ENCODE measurements at places on chromosomes 6 and 20.

- DNase-seq = no peak
Measured at GRCh38 chr20:32971703-32972161, 32.5 kb downstream of the SUN5 start.

DNA sequence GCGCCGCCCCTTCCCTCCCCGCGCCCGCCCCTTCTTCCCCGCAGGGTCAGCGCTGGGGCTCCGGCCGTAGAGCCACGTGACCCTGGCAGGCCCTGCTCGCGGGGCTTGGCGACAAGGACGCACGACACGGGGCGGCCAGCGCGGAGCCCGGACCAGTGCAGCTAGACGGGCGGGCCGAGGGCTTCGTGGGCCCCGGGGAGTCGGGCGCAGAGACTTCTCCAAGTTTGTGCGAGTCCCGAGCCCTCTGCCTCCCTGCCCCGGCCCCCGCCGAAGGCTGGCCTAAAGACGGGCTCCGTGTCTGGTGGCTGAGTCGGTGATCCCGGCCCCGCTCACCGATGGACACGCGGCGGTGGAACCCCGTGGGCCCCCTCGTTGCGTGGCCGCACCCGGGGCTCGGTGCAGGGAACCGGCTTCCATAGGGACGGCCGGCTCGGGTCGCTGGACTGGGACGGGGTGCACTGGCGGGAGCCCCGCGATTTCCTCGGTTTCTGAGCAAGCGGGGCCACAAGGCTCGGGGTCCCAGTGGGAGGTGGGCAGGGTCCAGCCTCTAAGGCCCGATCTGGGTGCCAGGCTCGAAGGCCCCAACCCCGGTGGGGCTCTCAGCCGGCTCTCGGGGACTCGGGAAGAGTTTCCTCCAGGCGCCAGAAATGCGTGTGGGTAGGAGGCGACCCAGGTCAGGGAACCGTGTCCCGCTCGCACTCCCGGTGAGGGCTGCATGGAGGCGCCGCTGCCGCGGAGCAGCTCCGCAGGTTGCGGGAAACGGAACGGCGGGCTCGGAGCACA is 452 bp upstream of the GATA5 start:
- DNase-seq = no peak

DNA sequence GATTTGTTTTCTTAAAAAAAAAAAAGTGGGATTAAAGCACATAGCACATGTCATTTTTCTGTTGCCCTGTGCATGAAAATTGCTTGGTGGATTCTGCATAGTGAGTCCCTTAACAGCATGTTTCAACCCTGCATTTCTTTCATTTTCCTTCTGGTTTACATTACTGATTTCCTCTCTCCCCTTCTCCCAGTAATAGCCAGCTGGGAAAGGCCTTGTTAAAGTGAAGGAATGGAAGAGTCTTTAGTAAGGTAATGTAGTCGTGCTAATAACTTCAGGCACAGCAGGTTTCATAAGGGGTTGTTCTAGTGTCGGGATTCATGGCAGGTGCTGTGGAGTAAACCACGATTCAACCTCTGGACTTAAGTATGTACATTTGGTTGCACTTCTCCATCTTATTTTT is 202.4 kb downstream of the FARS2 start:
- no peak for DNase-seq

GRCh38 chr20:22745194-22745500 is 160.8 kb upstream of the FOXA2 start:
- no peak for DNase-seq

GRCh38 chr20:63653974-63654668 is 897 bp upstream of the STMN3 start:
- DNase-seq = no peak

DNA sequence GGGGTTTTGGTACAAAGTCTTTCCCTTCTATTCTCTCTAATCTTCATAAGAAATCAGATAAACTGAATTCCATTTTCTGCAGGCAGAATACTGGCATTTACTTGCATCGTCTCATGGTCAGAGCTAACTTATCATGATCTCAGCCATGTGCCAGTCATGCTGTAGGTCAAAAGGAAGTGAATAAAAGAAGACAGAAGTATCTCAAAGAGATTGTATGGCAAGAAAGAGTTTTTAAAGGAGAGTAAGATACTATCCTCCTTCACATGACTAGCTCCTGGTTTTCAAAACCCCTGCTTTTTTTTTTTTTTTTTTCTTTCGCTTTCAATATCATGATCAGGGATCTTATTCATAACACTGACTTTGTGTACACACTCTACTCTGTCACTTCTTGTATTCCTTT is 398.3 kb downstream of the C6orf118 start:
- no peak for DNase-seq

Data from AG09319 (cell line).